ENCODE measurements at places on chromosomes 2 and 18. TPM values are rescaled to one million over a fixed set of nuclear protein-coding genes. Genes with fewer than 3 reads are reported as not detected.

DNA sequence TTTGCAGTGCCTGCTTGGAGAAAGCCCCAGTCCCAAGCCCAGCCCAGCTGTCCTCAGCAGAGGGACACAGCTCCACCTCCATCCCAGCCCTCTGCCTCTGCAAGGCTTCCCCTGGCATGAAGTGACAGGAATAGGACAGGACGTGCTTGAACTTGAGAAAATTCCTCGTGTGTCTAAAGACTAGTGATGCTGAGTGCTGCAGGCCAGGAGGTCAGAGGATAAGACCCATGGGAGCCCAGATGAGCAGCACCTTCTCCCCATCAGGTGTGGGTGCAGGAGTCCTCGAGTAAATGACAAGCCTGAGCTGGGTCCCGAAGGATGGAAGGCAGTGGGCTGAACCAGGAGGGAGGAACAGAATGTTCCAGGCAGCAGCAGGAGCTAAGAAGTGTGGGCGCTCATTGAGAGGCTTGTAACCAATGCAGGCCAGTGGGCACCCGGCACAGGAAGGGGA is 67.8 kb upstream of the UXS1 start:
- no peaks in the 10 kb centered on the region for H3K27me3 ChIP-seq
- H3K27ac ChIP-seq: no peak overlapping the region
- no peak overlapping the region for H3K4me3 ChIP-seq
- no peaks in the 10 kb centered on the region for H3K36me3 ChIP-seq

DNA sequence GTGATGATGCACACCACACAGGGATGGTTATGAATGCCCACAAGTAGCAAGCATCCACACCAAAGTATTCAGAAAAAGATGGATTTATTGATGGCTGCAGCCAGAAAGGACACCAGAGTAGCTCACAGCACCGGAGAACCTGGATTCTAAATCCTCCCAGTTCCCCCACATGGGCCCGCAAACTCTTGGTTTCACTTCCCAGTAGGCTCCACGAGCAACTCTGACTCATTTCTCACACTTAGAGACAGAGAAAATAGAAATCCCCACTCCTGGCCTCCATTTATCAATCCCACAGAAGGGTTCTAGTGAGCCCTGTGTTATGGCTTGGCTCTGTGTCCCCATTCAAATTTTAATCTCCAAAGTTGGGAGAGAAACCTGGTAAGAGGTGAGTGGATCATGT is 426.7 kb upstream of the MYT1L start:
- peaks cover 3% of the 10 kb centered on the region for H3K27me3 ChIP-seq
- H3K27ac ChIP-seq: no peak overlapping the region
- DNase-seq: no peak
- no peaks in the 10 kb centered on the region for H3K4me1 ChIP-seq
- peaks cover 1% of the 10 kb centered on the region for H3K36me3 ChIP-seq

DNA sequence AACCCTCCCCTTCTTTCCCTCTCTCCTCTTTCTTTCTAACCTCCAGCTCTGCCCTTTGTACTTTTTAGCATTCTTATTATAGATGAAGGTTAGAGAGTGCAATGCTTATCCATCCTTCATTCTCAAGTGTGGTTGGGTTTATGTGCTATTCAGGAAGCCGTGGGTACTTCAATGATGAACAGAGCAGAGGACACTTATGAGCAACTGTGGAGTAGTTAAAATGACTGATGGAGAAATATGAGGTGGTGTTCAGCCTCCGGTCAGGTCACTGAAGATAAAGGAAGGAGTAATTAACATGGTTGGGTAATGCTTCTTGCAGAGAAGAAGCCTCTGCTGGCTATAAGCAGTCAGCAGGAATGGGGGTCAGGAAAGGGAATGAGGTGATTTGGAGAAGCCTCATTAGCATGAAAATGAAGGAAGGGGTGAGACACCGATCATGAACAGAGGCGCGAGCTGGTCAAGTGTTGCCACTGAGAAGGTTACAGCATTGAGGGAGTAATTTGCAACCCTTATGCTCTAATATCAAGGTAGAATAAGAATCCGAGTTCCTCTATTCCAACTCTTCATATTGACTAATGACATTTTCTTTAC is 174.7 kb downstream of the LPIN1 start:
- H3K27me3 ChIP-seq: no peaks in the 10 kb centered on the region
- no peaks in the 10 kb centered on the region for H3K36me3 ChIP-seq
- H3K27ac ChIP-seq: no peak overlapping the region
- H3K4me3 ChIP-seq: no peak overlapping the region

GRCh38 chr2:167944825-167945659 is 302.4 kb downstream of the STK39 start:
- H3K27me3 ChIP-seq: no peaks in the 10 kb centered on the region
- no peak for DNase-seq
- no peaks in the 10 kb centered on the region for H3K4me1 ChIP-seq
- H3K4me3 ChIP-seq: no peak overlapping the region
- H3K27ac ChIP-seq: no peak overlapping the region

- H3K4me1 ChIP-seq: peaks cover 10% of the 10 kb centered on the region
- no peaks in the 10 kb centered on the region for H3K27me3 ChIP-seq
- peak; percentile 72 for DNase-seq
These were observed at the start of gene AP1S3 for GRCh38 chr2:223837287-223838061. AP1S3 (minus strand) TSS chr2:223837582; CDS start chr2:223837450, 132 bp downstream.

- DNase-seq: no peak
- no peak overlapping the region for H3K27ac ChIP-seq
- no peaks in the 10 kb centered on the region for H3K36me3 ChIP-seq
- no peak overlapping the region for H3K4me3 ChIP-seq
These were observed 220.3 kb downstream of the BCL2 start for GRCh38 chr18:63099091-63099840.

DNA sequence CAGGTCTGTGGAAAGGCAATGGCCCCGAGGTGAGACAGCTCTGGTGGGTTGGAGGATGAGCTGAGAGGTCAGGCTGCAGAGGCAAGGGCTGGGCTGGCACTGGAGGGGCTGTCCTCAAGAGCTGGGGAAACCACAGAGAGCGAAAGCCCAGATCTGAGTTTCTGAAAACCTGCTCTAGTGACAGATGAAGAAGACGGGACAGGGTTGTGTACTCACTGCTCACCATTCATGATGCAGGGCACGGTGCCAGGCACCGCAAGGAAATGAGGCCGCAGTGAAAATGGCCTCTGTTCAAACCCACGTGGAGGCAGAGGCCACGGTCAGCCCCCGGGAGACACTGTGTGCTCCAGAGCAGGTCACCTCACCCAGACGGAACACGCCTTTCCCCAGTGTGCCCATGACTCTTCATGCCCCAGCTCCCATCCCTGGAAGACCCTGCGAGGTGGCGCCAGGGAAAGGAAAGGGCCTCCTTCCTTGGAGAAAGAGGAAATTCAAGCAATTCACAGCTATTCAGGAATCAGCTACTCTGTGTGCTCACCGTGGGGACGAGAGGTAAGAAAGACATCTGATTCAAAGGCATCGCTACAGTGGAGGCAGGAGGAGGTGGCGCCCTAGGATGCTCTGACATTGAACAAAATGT is 24.3 kb upstream of the ID2 start:
- H3K27ac ChIP-seq: no peak overlapping the region
- peaks cover 13% of the 10 kb centered on the region for H3K27me3 ChIP-seq
- H3K36me3 ChIP-seq: no peaks in the 10 kb centered on the region
- peaks cover 15% of the 10 kb centered on the region for H3K4me1 ChIP-seq
- DNase-seq: no peak

GRCh38 chr2:240392948-240393830 is 42.3 kb upstream of the GPC1 start:
- DNase-seq: no peak
- no peak overlapping the region for H3K27ac ChIP-seq
- H3K4me3 ChIP-seq: no peak overlapping the region

CIB4 gene
- total RNA-seq: not detected

STAT4 gene
- 18.8 TPM for total RNA-seq

EVX2 gene
- total RNA-seq: not detected

GKN1 gene
- not detected for total RNA-seq

CMPK2 gene
- 3.4 TPM for total RNA-seq

CPLX4 gene
- total RNA-seq: not detected

NR4A2 gene
- total RNA-seq: 7.9 TPM

All from progenitor cell of endocrine pancreas (in vitro differentiated cells).